ENCODE measurements at places on chromosomes 7 and 10. TPM values are rescaled to one million over a fixed set of nuclear protein-coding genes. Genes with fewer than 3 reads are reported as not detected.

The UPK3B gene
- total RNA-seq: 0.27 TPM

The CPEB3 gene
- 0.94 TPM for total RNA-seq

The INA gene
- total RNA-seq: 0.18 TPM

The SGMS1 gene
- total RNA-seq: 39.2 TPM

The IKZF1 gene
- not detected for total RNA-seq

The CPA4 gene
- 0.27 TPM for total RNA-seq

The SEMA4G gene
- 0.94 TPM for total RNA-seq

The ANKRD2 gene
- total RNA-seq: 0.36 TPM

The SLC16A9 gene
- 0.19 TPM for total RNA-seq

The PAPOLB gene
- total RNA-seq: under 0.01 TPM

The CFAP43 gene
- total RNA-seq: 0.09 TPM

The GNGT1 gene
- not detected for total RNA-seq

The NPC1L1 gene
- total RNA-seq: not detected

The ERVW-1 gene
- total RNA-seq: not detected

The PRSS2 gene
- not detected for total RNA-seq

The AKR1C8 gene
- total RNA-seq: not detected

The PCDH15 gene
- under 0.01 TPM for total RNA-seq

Measured in endothelial cell of coronary artery (primary cell).